ENCODE measurements at places on chromosomes 1 and 21.

GRCh38 chr1:216553040-216553439 lies 129.8 kb upstream of the USH2A start:
- no peak for DNase-seq

DNA sequence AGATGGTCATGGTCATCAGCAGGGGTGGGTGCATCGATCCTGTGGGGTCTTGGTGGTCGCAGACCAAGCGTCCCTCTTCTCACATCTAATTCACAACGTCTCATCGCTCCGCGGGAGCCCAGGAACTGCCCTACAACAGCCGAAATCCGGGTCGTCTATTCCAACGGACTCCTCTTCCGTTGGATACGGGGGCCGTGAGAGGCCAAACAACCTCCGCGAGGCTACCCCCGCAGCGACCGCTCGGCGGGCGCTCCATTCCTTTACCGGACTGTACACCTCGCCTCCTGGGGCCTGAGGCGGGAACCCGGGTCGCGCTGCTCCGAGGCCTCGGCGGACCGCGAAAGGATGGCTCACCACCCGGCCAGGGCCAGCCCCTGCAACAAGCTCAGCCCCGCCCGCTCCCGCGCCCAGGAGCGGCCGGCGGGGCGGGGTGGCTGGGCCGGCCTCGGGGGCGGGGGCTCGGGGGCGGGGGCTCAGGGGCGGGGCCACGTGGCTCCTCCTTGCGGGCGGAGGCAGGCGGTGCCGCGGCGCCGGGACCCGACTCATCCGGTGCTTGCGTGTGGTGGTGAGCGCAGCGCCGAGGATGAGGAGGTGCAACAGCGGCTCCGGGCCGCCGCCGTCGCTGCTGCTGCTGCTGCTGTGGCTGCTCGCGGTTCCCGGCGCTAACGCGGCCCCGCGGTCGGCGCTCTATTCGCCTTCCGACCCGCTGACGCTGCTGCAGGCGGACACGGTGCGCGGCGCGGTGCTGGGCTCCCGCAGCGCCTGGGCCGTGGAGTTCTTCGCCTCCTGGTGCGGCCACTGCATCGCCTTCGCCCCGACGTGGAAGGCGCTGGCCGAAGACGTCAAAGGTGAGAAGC lies at the start of gene QSOX1:
Gene QSOX1, plus strand, starts transcription at position 545 of the 857 bp plus-strand sequence. Its CDS starts 39 bp downstream, at position 584.
- DNase-seq = peak; percentile 84

GRCh38 chr1:203551550-203551949 lies 57.6 kb downstream of the OPTC start:
- no peak for DNase-seq

GRCh38 chr1:208717525-208717924 lies 473.3 kb upstream of the PLXNA2 start:
- DNase-seq = no peak

DNA sequence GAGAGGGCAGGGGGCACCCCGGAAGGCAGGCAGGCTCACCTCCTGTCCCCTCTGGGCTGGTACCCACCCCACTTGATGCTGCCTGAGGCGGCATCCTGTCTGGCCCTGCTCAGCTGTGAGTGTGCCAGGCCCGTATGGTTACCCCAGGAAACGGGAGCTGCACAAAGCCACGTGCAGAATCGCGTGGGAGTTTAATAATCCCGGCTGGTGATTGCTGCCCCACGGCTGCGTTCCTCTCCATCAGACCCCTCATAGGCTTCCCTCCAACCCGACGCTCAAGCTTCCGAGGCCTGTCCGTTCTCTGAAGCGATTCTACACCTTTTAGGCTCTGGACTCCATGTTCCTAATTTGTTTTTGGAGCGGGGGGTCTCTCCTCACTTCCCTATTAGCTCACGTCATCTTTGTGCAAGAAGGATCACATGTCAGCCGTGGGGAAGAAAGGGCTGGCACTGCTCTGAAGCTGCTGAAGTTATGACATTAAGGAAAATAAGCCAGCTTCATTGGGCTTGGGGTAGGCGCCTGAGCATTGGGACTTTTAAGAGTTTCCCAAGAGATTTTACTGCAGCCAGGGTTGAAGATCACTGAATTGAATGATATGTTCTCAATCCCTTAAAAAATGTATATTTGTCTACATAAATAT lies 1.1 kb upstream of the B3GALT5 start:
- no peak for DNase-seq

- no peak for DNase-seq
These were observed 12.3 kb upstream of the LDLRAD2 start for GRCh38 chr1:21799730-21800129.

DNA sequence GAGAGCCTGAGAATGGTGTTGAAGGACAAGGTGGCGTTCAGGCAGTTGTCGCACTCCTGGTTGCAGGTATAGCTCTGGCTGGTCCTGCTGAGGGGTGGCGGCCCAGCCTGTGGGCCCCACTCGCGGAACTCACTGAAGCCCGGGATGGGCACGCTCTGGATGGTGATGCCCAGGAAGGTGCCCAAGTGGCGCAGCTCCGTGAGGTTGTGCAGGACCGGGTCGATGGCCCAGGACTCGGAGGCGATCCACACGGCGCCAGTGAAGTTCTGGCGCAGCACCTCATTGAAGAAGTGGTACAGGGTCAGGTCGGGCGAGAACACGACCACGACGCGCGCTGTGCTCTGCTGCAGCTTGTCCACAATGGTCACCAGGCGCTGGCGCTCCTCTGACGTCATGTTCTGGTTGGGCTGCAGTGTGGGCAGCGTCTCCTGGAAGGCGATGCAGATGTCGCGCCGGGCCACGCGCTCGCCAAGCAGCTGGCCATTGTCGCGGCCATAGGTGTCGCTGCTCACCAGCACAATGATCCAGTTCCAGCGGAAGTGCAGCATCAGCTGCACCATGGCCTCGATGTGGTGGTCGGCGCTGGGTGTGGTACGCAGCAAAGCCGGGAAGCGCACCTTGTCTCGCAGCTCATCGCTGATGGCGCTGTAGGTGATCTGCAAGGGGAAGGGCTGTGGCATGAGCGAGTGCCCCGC lies 5.0 kb downstream of the TAS1R2 start:
- no peak for DNase-seq

- no peak for DNase-seq
These were observed 67.9 kb downstream of the S100B start for GRCh38 chr21:46537026-46537425.

GRCh38 chr1:40592107-40592803 lies 60.8 kb downstream of the ZNF684 start:
- DNase-seq = no peak

All from activated CD8-positive, alpha-beta memory T cell treated with anti-CD3 and anti-CD28 coated beads for 1 hour (primary cell).